COR-L47 (cell line): ENCODE measurements at places on chromosomes 13 and 19.

GRCh38 chr19:655691-656090, 7.3 kb downstream of the RNF126 start:
- no peak for DNase-seq

DNA sequence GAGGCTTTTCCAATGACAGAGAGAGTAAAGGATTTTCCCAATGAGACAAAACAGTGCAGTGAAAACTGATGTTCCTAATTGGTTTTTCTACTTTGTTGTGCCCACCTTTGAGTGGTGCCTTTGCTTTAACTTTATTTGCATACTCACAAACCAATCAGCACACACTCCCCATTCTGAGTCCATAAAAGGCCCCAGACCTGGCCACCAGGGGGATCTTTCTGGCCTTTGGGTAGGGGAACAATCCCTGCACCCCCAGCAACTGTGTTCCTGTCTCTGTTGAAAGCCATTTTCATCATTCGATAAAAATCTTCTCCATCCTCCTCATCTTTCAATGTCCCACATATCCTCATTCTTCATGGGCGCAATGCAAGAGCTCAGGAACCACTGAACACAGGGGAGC, 252.8 kb downstream of the B3GLCT start:
- no peak for DNase-seq

DNA sequence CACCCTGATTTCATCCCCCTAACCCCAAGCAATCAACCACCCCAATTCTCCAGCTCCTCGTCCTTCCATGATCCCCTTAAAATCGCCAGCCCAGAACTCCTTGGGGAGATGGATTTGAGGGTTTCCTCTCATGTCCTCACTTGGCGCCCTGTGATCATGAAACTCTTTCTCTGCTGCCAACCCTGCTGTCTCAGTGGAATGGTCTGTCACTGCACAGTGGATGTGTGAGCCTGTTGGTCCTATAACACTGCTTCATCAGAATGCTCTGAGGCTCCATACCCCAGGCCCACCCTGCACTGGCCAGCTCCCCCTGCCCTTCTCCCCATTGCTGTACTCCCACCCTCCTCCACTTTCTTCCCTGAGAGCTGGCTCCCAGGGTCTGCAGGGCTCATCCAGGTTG, 12.6 kb upstream of the ZNF792 start:
- no peak for DNase-seq

DNA sequence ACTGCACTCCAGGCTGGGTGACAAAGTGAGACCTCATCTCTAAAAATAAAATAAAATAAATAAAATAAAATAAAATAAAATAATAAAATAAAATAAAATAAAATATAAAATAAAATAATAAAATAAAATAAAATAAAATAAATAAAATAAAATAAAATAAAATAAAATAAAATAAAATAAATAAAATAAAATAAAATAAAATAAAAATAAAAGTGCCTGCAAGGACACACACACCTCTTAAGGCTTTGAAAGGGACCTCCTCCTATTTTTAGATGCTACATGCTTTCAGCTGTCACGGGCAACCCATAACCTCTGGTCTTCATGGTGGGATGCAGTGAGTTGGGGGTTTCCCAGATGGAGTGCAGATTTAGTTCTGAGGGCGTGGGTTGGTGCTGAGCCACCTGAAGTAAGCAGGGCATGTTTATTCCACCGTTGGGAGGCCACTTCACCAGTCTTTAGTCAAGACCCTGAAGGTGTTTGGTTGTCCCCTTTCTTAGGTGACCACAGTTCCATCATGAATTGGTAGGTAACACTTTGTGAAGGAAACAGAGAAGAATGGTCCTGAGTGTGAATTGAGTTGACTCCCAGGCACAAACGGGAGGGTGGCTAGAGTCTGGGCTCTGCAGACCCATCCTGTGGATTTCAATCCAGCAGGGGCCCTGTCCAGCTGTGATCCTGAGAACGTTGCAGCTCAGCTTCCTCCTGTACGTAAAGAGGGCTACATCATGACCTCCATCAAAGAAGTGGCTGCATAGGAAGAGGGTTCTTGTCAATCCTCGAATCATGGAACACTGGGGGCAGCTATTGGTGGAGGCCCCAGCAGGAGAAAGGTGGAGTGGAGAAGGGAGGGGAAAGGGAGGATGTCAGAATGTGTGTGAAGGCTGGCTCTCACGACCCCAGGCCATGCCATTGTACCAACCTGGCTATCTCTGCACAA, 234.2 kb downstream of the ZNF536 start:
- no peak for DNase-seq

DNA sequence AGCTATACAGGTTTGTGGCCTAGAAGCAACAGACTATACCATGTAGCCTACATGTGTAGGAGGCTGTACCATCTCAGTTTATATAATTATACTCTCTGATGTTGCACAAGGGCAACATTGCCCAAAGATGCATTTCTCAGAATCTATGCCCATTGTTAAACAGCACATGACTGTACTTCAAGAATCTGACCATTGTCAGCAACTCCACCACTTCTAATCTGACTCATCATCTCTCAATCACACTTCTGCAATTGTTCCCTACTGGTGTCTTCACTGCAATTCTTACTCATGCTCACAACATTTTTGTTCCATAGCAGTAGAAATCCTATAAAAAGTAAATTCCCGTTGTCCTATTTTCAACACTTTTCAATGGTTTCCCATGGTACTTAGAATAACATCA, 63.9 kb upstream of the ATXN8OS start:
- DNase-seq, result no peak

DNA sequence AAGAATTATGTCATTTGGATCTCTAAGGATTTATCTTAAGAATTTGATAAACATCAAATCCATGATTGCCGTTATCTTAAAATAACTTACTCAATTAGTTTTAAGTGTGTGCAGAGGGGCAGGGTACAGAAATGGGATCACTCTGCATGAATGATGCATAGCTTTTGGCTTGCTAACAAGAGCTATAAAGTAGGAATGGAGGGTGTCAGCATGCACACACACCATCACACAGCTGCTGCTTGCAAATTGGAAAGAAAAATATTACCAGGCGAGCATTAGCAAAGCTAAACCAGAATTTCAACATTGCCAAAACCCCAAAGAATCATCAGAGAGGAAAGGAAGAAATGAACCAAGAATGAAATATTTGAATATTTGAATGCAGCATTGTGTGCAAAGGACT, 580.6 kb downstream of the LMO7 start:
- no peak for DNase-seq

DNA sequence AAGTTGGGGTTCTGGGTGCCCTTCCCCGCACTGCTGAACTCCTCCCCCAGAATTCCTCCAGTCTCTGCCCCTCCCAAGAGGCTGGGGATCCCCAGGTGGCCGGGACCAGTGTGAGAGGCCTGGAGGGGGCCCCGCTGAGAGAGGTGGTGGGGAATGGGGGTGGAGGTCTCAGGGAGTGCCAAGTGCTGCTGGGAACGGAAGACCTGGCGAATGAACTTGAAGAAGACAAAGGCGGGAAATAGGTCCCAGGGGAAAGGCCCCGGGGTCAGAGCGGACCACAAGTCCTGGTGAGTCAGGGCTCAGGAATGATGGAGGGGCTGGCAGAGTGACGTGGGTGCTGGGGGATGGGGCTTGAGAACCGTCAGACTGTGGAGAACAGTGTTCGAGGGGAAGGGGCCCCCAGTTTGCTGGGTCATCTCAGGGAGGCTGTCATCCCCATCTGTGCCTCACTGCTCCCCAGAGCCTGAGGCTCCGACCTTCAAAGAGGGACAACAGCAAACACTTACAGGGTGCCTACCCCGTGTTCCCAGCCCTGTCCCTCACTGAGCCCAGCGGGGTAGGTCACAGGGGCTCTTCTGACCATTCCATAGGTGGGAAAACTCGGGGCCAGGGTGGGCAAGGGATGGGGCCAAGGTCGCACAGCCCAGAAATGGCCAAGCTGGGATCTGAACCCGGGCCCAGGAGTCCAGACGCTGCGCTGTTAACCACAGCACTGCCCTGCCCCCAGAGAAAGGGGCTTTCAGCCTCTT, 16.0 kb upstream of the SEMA6B start:
- DNase-seq, result no peak

GRCh38 chr13:41282129-41282571, 18.8 kb upstream of the MTRF1 start:
- DNase-seq, result no peak

DNA sequence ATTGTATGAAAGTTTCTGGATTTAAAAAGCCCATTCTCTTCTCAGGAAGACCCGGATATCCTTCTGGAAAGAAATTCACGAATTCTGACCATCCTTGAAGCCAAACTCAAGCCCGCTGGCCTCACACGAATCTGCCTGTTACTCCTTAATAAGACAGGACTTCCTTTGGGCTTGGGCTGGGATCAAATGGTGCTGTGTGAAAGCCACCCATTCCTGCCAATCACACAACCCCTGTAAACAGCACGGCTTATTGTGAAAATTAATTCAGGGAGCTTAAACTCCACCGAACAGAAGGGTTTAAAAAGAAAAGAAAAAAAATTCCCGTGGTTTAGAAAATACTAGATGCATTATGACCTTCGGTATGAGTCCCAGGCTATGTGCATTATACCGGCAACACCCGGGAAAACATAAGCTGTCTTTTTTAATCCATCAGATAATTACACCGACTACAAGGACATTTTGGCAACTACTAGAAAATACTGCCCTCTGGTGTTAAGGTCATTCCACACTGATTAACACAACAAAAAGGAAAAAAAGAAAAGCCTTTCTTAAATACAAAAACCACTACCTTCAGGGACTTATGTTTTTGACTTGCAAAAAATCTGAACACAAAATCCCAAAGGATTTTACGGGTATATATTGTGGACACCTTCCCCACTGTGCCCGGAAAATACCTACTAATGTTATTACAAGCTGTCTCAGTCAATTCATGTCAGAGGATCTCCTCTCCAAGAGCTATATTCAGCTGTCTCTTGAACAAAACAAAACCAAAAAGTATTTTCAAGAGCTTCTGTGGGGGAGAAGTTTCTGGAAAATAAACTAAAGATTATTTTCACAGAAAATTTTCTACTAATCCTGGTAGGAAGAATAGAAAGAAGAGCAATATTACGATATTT, 76.0 kb upstream of the LSM14A start:
- DNase-seq, result peak; percentile 44

GRCh38 chr19:43778651-43779050, 2.1 kb downstream of the KCNN4 start:
- DNase-seq, result peak; percentile 93

DNA sequence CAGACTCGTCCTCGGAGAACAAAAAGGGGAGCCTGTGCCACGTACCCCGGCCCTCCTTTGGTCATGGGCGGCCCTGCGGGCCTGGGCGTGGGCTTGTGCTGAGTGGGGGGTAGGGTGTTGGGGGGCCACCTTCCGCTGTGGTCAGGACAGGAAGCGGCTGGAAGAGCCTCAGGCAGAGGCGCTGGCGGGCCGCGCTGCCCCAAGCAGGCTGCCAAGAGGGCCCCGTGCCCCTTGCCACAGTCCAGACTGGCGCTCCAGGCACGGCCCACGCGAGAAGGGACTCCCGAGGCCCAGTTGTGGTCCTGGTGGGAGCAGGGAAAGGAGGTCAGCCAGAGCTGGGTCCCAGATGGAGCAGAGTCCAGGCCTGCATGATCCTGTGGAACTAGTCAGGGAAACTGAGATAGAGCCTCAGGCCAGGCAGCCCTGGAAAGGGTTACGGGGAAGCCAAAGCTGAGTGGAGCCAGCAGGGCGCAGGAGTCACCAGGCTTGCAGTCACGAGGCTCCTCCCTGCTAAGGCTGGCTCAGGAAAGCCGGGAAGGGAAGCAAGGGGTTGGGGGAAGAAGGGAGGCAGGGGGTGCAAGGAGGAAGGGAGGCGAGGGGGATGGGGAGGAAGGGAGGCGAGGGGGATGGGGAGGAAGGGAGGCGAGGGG, 135.0 kb downstream of the CRYL1 start:
- DNase-seq, result no peak

DNA sequence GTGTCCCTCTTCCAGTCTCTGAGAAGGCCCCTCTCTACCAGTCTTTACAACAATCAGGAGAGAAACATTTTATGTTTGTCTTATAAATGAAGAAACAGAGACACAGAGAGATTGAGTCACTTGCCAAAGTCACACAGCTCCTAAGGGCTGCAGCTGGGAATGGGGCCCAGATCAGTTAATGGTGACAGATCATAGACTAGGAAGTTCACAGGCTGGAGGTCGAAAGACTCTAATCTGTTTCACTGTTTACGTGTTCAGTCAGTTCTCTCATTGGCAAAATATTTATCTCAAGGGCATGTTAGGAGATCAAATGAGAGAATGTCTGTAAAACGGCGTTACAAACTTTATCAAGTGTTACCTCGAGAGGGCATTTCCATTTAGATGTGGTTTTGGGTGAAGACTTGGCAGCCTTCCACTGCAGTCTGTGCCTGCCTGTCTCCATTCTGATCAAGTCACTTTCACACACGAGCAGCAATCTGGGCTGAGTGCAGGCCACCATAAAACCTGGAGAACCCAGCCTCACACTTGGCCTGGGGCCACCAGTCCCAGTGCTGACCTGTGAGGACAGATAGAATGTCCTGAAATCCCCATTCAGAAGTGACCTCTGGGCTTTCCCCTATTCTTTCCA, 65.1 kb downstream of the SIAH3 start:
- DNase-seq, result no peak

GRCh38 chr13:25806264-25806974, 245.4 kb downstream of the SHISA2 start:
- no peak for DNase-seq

- peak; percentile 80 for DNase-seq
These were observed 157.2 kb downstream of the TM9SF2 start for GRCh38 chr13:99658261-99658991.

DNA sequence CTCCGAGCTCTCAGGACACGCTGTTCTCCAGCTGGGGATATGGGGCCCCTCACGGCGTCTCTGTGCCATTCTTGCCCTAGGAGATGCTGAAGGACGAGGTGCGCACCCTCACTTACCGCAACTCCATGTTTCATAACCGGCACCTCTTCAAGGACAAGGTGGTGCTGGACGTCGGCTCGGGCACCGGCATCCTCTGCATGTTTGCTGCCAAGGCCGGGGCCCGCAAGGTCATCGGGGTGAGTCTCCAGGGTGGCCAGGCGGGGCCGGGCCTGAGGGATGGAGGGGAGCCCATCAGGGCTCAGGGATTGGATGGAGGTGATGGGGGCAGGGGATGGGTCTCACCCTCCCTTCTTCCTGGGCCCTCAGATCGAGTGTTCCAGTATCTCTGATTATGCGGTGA, 4.8 kb downstream of the PRMT1 start:
- DNase-seq, result no peak

GRCh38 chr13:113406321-113407102, 42.6 kb upstream of the GRTP1 start:
- no peak for DNase-seq

DNA sequence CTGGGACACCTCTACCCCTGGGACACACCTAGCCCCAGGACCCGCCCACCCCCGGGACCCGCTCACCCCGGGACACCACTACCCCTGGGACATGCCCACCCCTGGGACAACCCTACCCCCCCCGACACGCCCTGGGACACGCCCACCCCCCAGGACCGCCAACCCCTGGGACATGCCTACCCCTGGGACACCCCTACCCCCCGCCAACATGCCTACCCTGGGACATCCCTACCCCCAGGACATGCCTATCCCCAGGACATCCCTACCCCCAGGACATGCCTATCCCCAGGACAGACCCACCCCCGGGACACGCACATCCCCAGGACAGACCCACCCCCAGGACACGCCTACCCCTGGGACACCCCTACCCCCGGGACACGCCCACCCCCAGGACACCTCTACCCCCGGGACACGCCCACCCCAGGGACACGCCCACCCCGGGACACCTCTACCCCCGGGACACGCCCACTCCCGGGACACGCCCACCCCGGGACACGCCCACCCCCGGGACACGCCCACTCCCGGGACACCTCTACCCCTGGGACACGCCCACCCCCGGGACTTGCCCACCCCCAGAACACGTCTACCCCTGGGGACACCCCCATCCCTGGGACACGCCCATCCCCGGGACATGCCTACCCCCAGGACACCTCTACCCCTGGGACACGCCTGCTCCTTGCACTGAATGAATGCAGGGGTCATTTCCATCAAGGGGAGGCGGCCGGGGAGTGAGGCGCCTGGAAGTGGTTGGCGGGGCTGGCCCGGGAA, 32.3 kb downstream of the ADPRHL1 start:
- no peak for DNase-seq
